ENCODE measurements at places on chromosomes 5 and 9. TPM values are rescaled to one million over a fixed set of nuclear protein-coding genes. Genes with fewer than 3 reads are reported as not detected.

The HTR1A gene
- total RNA-seq, result not detected

The LCN1 gene
- not detected for total RNA-seq

The GABRP gene
- 3.1 TPM for total RNA-seq

The C5orf58 gene
- not detected for total RNA-seq

The EPB41L4B gene
- 7.8 TPM for total RNA-seq

The ENDOG gene
- 18.0 TPM for total RNA-seq

All from progenitor cell of endocrine pancreas (in vitro differentiated cells).